ENCODE measurements at places on chromosomes 16 and 17. TPM values are rescaled to one million over a fixed set of nuclear protein-coding genes. Genes with fewer than 3 reads are reported as not detected.

SPN gene
- 127 TPM for total RNA-seq

KCTD19 gene
- 2.0 TPM for total RNA-seq

MYADML2 gene
- not detected for total RNA-seq

SOX15 gene
- not detected for total RNA-seq

GRCh38 chr17:69357701-69358100 lies 30.8 kb upstream of the ABCA5 start:
- DNase-seq: no peak

TBC1D26 gene
- 0.30 TPM for total RNA-seq

GRCh38 chr16:19219836-19220235 lies 51.8 kb downstream of the SYT17 start:
- no peak for DNase-seq

PMP22 gene
- total RNA-seq: not detected

GRCh38 chr17:40490289-40490853 lies 11.1 kb downstream of the TNS4 start:
- DNase-seq: peak; percentile 65

DNA sequence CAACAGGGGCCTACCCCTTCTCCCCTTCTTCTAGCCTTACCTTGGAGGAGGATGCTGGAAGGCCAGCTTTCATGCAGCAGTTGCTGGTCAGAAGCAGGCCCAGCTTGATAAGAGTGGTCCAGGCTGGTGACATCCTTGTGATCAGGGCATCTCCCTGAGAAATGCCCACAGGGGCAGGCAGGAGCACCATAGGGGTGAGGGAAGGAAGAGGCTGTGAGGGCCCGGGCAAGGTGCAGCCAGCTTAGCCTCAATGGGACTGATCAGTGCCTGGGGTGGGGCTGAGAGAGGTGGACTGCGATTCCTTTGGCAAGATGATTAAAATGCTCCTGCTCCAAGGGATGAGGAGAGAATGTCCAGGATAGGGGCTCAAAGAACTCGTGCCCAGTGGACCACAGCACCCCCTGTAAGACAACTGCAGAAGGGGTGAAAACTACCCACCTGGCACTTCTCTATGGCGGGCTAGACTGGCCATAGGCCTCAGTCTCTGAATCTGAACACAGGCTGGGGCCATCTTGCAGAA lies 9.5 kb upstream of the GALK1 start:
- DNase-seq: no peak
